ENCODE measurements at places on chromosomes 7 and 10. TPM values are rescaled to one million over a fixed set of nuclear protein-coding genes. Genes with fewer than 3 reads are reported as not detected.

Gene ELMO1
- total RNA-seq = 0.50 TPM

Gene GRID2IP
- total RNA-seq = not detected

Gene GIMAP5
- total RNA-seq = under 0.01 TPM

Gene DLD
- total RNA-seq = 109 TPM

Gene CDNF
- total RNA-seq = 1.3 TPM

Gene FAM131B
- total RNA-seq = 2.3 TPM

Gene PRLHR
- not detected for total RNA-seq

Gene KCTD7
- total RNA-seq = 10.1 TPM

Gene ATRNL1
- 1.00 TPM for total RNA-seq
